ENCODE measurements at places on chromosomes 3 and 15.

GRCh38 chr3:20060974-20061685 lies 20.9 kb downstream of the KAT2B start:
- no peak for DNase-seq

- no peak for DNase-seq
Measured at GRCh38 chr15:65785151-65785550, 6.9 kb downstream of the DENND4A start.

DNA sequence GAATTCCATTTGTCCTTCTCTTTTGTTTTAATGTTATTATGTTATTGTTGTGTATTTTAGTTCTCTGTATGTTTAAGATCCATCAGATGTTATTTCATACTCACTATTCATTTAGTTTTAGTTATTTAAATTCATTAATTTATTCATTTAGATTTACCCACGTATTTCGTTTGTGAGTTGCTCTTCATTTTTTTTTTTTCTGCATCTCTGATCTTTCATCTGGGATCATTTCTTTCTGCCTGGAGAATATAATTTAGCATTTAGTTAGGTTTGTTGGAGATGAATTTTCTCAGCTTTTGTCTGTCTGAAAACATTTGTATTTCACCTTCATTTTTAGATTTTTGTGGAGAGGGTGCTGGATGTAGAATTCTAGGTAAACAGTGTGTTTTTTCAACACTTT lies 12.9 kb downstream of the NEO1 start:
- DNase-seq = no peak

DNA sequence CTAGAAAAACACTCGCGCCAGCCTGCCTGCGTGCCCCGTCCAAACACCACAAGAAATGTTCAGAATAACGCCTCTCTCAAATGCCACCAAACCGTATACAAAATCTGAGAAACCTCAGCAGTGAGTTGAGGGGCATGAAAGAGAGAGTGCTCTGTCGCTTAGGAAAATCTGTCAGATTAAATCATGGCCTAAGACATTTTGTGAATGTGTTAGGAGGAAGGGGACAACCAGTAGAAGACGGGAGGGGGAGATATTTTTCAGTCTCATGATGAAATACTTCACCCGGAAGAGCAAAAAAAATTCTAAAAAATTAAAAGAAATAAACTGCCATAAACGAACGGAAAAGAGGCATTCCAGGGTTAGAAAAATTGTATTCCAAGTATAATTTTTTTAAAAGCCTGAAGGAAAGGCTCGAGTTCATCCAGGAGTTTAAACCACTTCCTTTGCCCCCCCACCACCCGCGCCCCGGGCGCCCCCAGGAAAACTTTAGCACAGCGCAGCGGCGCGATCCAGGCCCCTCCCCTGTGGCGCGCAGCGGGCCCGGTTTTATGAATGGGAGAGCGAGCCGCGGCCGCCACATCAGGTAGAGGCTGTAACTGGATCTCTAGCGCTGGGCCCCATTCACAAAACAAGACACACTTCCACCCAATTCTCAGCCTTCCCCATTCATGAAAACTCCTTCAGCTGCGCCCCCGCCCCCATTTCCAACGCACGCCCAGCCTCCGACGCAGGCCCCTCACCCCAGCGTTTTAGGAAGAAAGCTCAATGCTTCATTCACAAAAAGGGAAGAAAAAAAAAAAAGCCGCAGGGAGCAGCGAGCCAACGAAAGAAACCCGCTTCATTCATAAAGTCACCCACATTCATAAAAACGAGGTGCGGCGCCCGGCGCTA lies 1.4 kb downstream of the ETV5 start:
- DNase-seq = peak; percentile 50

DNA sequence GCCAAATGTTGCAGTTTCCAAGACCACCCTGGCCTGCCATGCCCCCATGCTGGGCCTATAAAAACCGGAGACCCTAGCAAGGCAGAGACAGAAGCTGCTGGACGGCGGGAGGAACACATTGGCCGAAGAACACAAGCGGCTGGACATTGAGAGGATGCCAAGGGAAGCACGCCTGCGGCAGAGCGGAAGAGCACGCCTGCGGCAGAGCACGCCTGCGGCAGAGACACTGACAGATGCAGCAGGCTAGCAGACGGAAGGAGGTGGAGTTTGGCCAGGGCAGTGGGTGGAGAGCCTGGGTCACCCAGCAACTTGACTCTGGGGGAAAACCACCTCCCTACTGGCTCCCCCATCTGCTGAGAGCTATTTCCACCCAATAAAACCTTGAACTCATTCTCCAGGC lies 322.3 kb upstream of the TBL1XR1 start:
- DNase-seq = no peak

- DNase-seq = no peak
Measured at GRCh38 chr3:114498539-114499370, 204.9 kb downstream of the TIGIT start.

DNA sequence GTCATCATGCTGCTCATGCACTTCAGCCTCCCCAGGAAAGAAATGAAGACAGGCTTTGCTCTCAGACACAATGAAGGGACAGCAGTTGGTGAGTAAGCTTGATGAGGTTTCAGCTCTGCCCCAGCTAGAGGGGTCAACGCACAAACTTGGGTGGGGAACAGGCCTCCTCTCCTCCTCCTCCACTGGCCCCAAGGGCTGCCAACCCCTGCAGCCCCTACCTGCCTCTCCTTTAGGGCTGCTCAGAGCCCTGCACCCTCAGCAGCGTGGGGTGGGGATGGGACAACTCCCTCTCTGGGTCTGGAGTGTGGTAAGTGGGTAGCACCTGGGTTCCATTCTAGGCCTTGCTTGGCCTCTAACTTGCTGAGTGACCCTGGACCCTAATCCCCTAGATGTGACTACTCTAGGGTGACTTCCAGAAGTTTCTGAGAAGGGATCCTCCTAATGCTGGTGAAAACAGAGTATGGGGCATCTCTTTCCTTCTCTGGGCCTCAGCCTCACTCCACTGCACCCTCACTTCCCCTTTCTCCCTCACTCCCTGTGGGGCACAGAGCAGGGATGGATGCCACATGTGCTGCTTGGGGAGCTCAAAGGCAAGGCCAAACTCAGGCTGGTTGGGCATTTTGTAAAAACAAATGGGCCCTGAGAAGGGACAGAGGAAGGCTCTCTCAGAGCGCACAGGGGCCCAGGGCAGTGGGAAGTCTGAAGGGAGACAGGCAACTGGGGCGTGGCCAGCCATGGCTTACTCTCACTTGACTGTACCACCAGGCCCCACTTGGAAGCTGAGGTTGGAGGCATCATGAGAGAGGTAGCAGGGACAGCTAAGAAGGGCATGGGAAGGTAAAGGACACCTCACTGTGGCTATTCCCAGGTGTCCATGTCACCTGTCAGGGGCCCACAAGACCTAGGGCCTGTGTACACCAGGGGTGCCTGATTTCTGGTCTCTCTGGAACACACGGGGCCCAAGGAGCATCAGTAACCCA lies 64.0 kb downstream of the SYNM start:
- DNase-seq = no peak

DNA sequence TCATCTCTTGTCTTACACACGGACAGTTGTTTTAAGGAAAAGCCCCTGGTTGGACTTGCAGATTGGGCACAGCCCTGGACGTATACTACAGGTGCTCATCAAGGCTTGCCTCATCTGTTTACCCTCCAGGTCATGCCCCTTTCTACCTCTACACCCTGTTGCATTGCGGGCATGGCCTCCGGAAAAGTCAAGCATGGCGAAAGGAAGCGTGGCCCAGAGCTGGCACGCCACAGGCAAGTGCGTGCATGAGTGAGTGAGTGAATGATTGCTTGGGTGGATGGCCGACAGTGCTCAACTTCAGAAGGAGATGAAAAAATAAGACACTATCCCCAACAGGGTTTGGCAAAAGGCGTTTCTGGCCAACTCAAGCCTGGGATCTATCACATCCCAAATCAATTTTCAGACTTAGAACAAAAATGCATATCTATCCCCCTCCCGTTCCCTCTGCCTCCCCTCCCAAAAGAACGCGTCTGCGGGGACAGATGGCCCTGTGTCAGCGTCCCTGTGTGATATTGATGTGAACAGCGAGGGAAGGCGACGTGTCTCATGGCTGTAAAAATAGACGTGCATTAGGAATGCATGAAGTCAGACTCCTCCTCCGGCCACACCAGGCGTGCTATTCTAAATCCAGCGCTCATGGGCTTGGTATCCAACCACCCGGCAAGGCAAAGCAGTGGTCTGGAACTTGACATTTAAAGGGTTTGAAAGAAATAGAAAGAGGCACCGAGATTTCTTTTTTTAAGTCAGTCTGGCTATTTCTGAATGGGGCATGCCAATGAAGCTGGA lies 96.0 kb downstream of the RPLP1 start:
- DNase-seq = no peak

- no peak for DNase-seq
Measured at GRCh38 chr15:57253500-57253899, 122.8 kb upstream of the CGNL1 start.

- no peak for DNase-seq
Measured at GRCh38 chr3:149494022-149494758, 19.7 kb downstream of the TM4SF4 start.

GRCh38 chr3:26312816-26313215 lies 309.8 kb upstream of the LRRC3B start:
- DNase-seq = no peak

GRCh38 chr3:184602372-184603150 lies 41.0 kb downstream of the EPHB3 start:
- no peak for DNase-seq

Data from left colon (tissue), 2 donors.